ENCODE measurements at places on chromosomes 4 and X.

DNA sequence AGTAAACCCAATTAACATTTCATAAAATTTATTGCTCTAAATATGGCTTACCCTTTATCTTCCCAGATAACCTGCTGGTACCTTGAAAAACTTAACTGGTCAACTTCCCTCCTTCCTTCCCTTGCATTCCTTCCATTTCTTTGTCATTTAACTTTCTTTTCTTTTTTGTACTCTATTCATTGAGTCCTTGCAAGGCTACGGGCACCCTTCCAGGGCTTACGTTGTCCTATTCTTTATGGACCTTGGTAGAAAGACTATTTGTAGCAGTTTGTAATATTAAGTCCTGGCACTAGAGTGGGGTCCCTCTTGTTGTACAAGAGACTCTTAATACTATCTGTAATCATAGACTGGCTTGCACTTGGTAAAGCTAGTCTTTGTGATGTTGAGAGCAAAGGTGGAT, 8.0 kb upstream of the GATB start:
- no peak for DNase-seq

- no peak for DNase-seq
Measured at GRCh38 chr4:76993787-76994641, 44.5 kb downstream of the SEPTIN11 start.

DNA sequence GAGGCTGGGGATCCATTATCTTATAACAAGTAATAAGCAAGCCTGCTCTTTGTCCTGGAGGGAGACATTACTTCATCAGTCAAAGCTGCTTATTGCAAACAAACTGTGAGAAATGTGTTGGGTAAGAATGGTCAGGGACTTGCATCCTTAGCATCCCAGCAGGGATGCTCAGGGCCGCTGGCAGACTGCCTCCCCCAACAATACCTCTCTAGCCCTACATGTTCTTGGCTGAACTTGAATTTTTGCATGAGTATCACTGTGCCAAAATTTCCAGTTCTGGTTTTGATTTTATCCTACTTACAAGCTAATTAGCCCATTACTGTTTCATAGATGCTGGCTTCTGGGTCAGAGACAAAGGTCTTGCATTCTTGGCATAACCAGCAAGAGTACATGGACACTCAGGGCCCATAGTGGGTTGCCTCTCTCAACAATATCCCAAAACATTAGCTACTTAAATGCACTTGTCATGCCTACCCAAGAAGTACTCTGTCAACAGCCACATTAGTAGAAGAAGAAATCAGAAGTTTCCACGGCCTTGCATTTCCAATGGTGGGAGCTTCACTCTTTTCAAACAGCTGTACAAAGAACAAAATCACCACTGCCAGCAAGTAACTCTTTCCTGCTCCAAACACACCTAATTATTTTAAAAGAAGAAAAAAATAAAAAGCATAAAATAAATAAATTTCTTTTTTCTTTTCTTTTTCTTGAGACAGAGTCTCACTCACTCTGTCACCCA, 41.9 kb upstream of the NEUROG2 start:
- no peak for DNase-seq

DNA sequence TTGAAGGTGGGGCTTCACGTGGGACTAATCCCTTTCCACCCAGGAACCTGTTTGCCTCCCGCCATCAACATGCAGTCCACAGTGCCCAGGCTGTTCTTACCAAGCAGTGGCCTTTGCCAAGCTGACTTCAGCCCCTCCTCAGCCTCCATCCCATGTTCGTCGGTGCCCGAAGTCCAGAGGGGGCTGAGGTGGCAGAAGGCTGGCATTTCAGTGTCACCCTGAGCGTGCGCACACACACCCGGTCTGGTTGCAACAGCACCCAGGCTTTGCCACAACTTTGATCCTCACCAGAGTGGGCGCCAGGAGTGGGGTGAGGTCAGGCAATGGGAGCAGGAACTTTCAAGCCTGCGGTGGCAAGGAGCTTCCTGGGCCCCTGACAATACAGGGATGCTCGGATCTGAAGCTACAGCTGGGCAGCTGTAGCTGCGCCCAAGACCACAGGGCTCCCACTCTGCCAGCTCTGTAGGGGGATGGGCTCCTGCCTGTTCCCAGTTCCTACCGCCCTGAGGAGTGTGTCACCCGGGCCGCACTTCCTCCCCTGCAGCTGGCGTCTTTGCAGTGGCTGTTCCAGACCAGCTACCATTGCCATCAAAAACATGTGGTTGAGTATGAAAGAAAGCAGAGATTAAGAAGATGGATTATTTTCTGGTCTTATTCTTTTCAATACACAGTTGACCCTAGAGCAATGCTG, 428.0 kb downstream of the EPHA5 start:
- no peak for DNase-seq

DNA sequence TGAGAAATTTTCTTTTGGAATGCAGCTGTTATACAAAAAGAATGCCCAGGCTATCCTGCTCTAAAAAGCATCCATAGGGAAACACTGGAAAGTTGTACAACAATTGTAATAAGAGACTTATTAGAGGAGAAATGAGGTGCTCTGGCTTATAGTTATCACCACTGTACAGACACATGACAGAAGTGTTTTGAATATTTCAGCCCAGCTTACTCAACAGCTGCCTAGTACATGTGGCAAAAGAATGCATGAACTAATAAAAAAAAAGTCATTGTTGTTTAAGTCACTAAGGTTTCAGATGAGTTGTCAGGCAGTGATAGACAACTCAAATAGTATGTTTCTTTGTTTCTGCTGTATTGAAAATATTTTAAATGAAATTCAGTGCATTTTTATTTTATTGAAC, 307.7 kb downstream of the GPM6A start:
- no peak for DNase-seq

DNA sequence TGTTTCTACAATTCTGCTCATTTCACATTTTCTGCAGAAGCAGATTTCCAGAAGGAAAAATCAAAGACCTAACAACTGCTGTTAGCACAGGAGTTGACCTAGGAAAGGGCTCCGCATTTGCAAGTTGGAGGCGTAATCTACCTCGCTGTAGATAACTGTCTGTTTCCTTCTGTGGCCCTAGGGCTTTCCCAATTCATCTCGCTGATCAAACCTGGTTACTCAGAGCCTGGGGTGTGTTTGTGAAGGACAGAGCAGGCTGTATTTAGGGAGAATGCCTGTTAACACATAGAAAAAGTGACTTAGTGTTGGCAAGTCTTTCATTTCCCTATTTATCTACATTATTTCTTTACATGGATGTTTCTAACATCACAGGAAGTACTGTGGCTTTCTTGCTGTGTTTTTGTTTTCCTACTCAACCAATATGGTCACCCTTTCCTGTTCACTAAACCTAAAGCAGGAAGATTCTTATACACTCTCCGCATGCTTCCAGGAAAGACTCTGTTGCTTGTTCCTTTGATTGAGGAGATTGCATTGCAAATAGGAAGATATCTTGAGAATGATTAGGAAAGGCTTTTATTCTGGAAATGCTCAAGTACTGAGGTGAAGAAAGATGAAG, 40.5 kb downstream of the AGA start:
- DNase-seq, result no peak

- DNase-seq, result no peak
Measured at GRCh38 chr4:108881190-108881589, 118.3 kb upstream of the ETNPPL start.

DNA sequence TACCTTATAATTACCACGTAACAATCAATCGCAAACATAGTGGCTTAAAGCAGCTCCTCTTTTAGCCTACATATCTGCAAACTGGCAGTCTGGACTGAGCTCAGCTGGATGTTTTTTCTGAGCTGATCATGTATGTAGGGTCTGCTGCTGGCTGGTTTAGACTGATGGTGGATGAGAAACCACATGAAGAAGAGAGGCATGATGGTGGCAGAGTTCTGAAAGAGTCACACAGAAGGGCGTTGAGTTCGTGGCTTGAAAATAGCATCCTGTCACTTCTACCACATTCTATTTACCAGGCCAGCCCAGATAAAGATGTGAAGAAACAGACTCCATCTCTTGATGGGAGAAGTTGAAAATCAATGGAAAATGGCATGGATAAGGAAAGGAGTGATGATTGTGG, 151.3 kb downstream of the SNCA start:
- no peak for DNase-seq

GRCh38 chrX:16628946-16629595, 20.9 kb upstream of the S100G start:
- no peak for DNase-seq

GRCh38 chr4:16290681-16291420, 64.6 kb upstream of the TAPT1 start:
- no peak for DNase-seq

GRCh38 chrX:88944661-88945060, 197.6 kb downstream of the CPXCR1 start:
- DNase-seq, result no peak

GRCh38 chr4:22500128-22500611, 15.7 kb downstream of the ADGRA3 start:
- DNase-seq, result no peak

DNA sequence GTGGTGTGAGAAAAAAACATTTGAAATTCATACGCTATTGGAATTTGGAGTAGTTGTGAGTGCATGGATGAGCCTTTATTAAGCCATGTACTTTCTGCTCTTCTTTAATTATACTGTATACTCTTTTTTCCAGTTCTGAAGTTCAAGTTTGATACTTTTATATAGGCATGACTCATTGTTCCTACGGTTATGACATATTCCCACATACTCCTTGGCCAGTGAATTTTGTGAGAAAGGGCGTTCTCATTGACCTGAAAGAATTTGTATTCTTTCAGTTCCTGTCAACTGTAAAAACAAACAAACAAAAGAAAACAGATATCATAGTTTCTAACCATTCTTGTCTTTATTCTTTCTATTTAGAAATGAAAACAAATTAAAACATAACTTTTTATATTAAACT, 407.3 kb downstream of the MAPK10 start:
- no peak for DNase-seq

- DNase-seq, result no peak
Measured at GRCh38 chrX:78104447-78105176, 564 bp downstream of the PGK1 start.

DNA sequence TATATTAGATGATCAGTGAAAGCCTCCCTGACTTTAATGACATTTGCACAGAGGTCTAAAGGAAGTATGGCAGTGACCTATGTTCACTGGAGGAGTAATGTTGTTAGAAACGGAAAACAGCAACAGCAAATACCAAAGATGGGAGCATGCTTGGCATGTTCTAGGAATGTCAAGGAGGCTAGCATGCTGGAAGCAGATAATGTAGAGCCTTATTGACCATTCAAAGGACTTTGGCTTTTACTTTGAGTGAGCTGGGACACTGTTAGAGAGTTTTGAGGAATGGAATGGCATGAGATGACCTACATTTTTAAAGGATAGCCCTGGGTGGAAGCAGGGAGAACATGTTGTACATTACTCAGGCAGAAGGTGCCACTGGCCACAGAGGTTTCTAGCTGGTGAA, 6.0 kb downstream of the RPA4 start:
- no peak for DNase-seq

GRCh38 chr4:40058854-40059253, 2.2 kb downstream of the N4BP2 start:
- no peak for DNase-seq

GRCh38 chr4:124265701-124266100, 446.8 kb downstream of the ANKRD50 start:
- DNase-seq, result no peak

DNA sequence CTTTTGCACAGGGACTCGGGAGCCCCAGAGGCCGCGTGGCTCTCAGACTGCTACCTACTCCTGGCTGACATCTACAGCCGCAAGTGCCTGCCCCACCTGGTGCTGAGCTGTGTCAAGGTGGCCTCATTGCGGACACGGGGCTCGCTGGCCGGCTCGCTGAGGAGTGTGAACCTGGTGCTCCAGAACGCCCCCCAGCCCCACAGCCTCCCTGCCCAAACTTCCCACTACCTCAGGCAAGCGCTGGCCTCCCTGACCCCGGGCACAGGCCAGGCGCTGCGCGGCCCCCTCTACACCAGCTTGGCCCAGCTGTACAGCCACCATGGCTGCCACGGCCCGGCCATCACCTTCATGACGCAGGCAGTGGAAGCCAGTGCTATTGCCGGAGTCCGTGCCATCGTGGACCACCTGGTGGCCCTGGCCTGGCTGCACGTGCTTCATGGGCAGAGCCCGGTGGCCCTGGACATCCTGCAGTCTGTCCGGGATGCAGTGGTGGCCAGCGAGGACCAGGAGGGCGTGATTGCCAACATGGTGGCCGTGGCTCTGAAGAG, 28.8 kb downstream of the SH3TC1 start:
- DNase-seq, result no peak

DNA sequence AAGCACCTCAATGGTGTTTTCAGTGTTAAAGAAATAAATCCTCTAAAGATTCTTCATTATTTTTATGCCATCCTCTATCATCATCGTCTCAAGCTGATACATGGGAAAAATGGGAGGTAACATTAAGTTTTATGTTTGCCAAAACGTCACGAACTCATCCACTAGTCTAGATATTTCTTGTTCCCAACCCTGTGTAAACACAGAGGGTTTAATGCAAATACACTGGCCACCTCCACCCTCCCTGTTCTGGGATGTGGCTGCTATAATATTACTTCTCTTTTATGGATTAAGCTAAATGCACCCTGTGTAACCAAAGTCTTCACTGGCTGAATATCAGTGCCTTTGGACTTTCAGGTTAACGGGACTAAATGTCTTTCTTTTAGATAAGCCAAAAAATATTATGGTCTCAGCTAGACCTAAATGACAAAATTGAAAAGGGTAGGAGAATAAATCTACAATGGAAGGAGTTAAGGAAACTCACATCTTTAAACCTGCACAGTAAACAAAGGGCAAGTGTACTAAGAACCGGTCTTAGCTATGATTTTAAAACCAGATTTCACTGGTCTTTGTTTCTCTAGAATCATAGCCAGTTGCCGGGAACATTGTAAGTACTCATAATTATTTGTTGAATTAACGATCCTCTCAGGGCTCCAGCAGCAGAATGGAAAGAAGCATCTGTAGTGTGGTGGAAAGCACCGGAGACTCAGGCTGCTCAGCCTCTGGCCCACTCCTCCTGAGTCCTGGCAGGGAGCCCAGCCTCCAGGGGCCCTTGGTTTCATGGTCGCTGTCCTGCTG, 103.5 kb upstream of the NOCT start:
- no peak for DNase-seq

DNA sequence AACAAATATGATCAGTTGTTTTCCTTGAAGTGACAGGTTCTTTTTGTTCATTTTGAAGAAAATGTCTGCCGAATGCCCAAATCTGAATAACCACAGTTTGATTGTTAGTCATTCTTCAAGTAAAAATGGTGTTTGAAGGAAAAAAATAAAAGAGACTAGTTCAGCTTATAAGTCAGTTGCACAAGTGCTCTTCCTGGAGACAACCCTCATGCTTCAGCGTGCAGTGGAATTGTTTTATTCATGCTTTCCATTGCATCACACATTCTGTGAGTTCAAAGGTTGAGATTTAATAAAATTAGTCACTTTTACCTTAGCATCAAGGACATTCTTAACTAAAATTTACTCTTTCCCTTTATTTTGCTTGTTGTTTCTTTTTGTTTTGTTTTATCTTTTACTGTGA, 404.9 kb downstream of the ZNF674 start:
- no peak for DNase-seq

DNA sequence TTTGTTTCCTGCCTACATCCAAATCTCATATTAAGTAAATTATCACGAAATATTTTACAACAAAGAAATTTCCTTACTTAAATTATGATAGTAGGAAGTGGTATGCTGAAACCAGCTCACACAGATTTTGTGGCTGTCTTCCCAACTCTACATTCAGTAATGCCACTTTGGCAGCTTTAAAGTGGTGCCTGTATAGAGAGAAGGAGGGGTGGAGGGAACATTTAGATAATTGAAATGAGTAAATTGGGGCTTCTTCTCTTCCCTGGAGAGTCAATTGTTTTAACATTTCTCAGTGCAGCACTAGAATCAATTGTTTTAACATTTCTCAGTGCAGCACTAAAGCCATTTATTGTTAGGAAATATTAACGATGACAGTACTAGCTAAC, 1323.1 kb downstream of the PCDH7 start:
- DNase-seq, result no peak

GRCh38 chr4:186726426-186727168, 2.9 kb upstream of the FAT1 start:
- DNase-seq, result no peak

Measured in CMK (cell line).